Upper lobe of left lung (tissue), 6 donors: ENCODE measurements at places on chromosomes 4 and X. TPM values are rescaled to one million over a fixed set of nuclear protein-coding genes. Genes with fewer than 3 reads are reported as not detected.

DNA sequence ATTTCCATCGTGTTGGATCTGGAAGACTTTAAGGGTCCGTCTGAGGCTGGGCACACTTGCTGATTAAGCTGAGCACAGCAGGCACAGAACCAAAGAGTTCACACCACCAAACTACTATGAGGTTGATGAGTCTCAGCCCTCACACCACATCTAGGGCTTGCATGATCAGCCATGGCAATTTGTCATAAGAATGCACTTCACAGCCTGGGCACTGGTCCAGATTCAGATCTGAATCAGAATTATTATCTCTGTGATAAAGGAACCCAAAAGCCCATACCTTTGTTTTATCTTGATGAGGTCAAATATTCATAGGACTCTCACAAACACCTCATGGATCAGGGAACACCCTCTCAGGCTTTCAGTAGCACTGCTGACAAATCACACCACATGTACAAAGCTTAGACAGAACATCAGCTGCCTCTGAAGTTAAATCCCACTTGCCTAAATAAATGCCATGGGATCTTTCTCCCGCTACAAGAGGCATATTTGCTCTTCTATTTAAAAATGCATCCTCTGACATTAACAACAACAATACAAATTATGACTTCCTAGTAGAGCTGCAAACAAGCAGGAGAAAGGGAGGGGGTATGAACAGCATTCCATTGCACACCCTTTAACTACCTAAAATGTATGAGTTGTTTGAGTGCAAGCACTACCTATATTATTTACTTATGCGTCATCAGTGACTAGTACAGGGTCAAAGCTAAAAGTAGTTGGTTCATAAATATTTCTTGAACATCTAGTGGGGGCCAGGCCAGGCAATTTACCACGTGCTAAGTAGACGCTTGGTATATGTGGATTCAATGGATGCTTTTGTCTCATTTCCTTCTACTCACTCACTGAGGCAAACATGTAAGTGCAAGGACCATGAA lies 186.3 kb upstream of the FGF13 start:
- H3K27ac ChIP-seq, result no peak overlapping the region
- no peaks in the 10 kb centered on the region for H3K36me3 ChIP-seq
- no peaks in the 10 kb centered on the region for H3K4me1 ChIP-seq

TLR1 gene
- total RNA-seq, result 21.6 TPM

HELT gene
- not detected for total RNA-seq

GRCh38 chr4:15510961-15511360 lies 41.3 kb downstream of the CC2D2A start:
- no peak overlapping the region for H3K27ac ChIP-seq
- no peak overlapping the region for H3K4me3 ChIP-seq
- no peak for DNase-seq
- H3K36me3 ChIP-seq, result peaks cover 10% of the 10 kb centered on the region

DNA sequence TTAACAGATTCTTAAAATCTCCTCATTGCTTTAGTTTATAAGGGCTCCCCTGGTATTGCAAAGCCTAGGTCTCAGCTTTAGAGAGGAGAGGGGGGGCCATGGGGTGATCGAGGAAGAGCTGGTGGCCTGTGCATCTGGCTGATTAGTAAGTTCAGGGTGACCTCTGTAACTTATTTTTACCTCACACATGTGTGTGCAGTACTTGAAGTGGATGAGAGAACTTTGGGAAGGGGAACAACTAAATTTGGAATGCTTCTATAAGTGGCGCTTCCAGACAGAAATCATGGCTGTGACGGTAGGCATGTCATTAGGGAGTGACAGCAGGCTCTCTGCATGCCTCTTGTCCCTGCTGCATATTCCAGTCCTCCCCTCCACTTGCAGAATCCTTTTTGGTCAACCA lies 41.9 kb downstream of the FRAS1 start:
- no peak overlapping the region for H3K27ac ChIP-seq
- H3K4me3 ChIP-seq, result no peak overlapping the region
- peaks cover 12% of the 10 kb centered on the region for H3K4me1 ChIP-seq
- H3K27me3 ChIP-seq, result no peaks in the 10 kb centered on the region
- no peaks in the 10 kb centered on the region for H3K36me3 ChIP-seq

RTL5 gene
- total RNA-seq, result 4.1 TPM

- H3K27me3 ChIP-seq, result no peaks in the 10 kb centered on the region
- H3K36me3 ChIP-seq, result no peaks in the 10 kb centered on the region
- DNase-seq, result no peak
- no peak overlapping the region for H3K4me3 ChIP-seq
- H3K4me1 ChIP-seq, result no peaks in the 10 kb centered on the region
Measured at GRCh38 chrX:131216828-131217227, 72.3 kb downstream of the IGSF1 start.

DNA sequence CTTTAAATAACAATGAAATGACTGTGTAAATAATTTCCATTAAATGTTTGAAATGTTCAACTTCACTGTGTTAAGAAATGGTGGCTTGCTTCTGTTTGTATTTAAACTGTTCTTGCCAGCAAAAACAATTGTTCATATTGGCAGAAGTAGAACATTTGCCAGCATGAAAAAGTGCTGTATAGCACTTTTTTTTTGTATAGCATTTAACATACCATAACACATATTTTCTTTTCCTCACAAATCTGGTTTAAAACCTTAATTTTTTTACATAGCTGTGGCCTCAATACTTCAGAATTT lies 94.1 kb downstream of the COX18 start:
- DNase-seq, result no peak
- no peaks in the 10 kb centered on the region for H3K36me3 ChIP-seq
- no peaks in the 10 kb centered on the region for H3K27me3 ChIP-seq
- H3K4me1 ChIP-seq, result no peaks in the 10 kb centered on the region

TCP11X2 gene
- total RNA-seq, result not detected

- H3K4me3 ChIP-seq, result no peak overlapping the region
- no peaks in the 10 kb centered on the region for H3K4me1 ChIP-seq
- H3K36me3 ChIP-seq, result no peaks in the 10 kb centered on the region
- H3K27me3 ChIP-seq, result no peaks in the 10 kb centered on the region
- no peak overlapping the region for H3K27ac ChIP-seq
Measured at GRCh38 chrX:101759000-101759399, 99.3 kb upstream of the ARMCX2 start.

- H3K27me3 ChIP-seq, result no peaks in the 10 kb centered on the region
- H3K27ac ChIP-seq, result no peak overlapping the region
- H3K36me3 ChIP-seq, result no peaks in the 10 kb centered on the region
Measured at GRCh38 chr4:55001538-55001937, 123.9 kb downstream of the KDR start.

GRCh38 chrX:2627272-2627867 lies 63.7 kb upstream of the CD99 start:
- no peaks in the 10 kb centered on the region for H3K4me1 ChIP-seq
- H3K4me3 ChIP-seq, result no peak overlapping the region
- no peaks in the 10 kb centered on the region for H3K36me3 ChIP-seq
- no peak overlapping the region for H3K27ac ChIP-seq

DNA sequence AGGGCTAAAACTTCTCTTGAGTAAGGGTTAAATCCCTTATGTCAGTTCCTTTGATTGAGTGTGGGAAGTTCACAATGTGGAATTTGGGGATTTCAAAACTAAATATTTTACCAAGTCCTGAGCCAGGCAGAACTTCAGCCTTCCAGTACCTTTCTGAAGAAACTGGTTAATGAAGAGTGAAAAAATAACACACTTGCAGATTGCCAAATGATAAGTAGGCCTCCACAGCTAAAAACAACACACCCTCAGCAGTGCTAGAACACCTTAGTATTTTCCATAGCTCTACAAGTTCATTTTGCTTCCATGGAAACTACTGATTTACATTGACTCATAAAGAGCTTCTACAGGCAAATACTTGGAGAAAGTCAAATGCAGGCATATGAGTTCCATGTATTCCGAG lies 326.8 kb downstream of the ZNF674 start:
- DNase-seq, result no peak
- H3K27me3 ChIP-seq, result no peaks in the 10 kb centered on the region
- no peaks in the 10 kb centered on the region for H3K36me3 ChIP-seq

MMRN1 gene
- total RNA-seq, result 39.1 TPM
